Fibroblast of upper back skin (primary cell): ENCODE measurements at places on chromosomes 7 and 10.
A peak's percentile ranks its signal among the peaks of the same experiment; 100 is the strongest.

DNA sequence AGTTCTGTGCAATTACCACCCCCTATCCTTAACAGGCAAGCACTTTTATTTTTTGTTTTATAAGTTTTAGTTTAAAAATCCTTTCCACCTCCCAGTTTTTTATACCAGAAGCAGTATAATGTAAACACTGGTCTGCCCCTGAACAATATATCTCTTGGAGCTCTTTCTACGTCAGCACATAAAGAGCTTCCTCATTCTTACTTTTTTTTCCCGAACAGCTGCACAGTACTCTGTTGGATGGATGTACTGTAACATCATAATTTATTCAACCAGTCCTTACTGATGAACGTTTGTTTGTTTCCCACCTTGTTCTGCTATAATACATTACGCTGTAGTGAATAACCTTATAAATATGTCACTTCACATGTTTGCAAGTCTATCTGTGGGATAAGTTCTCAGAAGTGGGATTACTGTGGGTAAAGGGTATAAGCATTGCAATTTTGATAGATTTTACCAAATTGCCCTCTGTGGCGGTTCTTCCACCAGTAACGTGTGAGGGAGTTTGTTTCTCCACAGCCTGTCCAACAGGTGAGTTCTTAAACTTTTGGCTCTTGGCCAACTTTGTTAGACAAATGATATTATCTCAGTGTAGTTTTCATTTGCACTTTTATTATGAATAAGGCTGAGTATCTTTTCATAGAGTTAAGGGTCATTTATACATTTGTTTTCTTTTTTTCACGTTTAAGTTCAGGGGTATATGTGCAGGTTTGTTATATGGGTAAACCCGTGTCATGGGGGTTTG, 32.8 kb downstream of the ADRA2A start:
- DNase-seq: no peak

DNA sequence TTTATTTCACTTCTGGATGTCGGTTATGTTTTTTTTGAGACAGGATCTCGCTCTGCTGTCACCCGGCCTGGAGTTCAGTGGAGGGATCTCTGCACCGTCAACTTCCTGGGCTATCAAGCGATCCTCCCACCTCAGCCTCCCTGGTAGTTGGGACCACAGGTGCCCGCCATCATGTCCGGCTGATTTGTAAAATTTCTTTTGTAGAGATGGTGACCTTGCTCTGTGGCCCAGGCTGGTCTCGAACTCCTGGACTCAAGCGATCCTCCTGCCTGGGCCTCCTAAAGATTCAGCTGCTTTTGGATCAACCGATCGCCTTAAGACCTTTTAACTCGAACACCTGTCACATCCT, 606 bp upstream of the RABGEF1 start:
- DNase-seq: no peak

DNA sequence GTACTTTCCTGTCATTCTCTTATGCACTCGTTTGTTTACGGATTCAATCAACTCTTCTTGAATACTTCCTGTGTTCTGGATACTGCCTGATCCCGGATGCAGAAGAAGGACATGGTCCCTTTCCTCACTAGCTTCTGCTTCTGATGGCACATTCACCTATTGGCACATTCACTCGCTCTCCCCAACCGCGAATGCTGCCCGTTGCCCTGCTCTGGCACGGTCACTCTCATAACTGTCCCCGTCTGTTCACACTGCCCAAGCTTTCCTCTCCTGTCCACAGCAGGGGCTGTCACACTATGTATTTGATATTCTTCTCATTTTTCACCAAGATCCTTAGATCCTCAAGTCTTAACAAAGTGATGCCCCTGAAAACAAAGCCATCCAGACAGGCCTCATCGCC, 327.4 kb downstream of the PAXIP1 start:
- DNase-seq: no peak

DNA sequence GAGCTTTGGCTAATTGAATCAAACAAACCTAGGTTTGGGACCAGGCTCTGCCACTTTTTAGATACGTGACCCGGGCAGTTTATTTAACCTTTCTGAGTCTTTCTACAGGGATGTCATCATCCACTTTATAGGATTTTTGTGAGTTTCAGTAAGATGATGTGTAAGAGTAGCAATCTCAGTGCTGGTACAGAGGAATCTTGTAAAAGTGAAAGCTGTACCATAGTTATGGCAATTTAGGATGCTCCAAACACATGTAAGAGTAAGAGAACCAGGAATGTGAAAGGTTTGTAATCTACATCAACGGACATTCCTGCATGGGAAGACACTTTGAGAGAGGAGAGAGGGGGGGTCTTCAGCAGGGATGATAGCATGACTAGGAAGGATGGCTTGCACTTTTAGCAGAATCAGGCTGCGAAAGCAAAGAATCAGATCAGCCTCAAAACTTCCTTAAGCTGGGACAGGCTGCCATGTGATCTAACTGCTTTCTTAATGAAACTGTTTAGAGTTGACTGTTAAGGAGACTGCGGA, 968 bp downstream of the NOLC1 start:
- DNase-seq: no peak

GRCh38 chr7:151752816-151753595, 123.9 kb downstream of the PRKAG2 start:
- peak; percentile 32 for DNase-seq

- DNase-seq: no peak
Observed at GRCh38 chr7:64630496-64630895, 35.4 kb upstream of the ZNF107 start.

DNA sequence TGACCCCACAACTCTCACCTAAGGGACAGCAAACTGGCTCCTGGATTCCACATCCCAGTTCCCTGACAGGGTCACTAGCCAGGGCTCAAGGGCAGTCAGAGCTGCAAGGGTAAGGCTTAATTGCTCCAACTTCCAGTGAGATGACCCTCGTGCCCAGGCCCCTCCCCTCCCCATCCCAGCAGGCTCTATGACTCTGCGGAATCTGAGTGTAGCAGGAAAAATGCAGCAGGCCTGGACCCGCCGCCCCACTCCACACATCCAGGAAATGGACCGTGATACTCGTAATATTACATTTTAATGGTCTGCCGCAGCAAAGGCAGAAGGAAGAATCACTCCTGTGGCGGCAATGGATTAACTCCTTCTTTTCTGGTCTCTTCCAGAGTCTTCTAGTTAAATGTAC, 91.7 kb upstream of the CHST15 start:
- DNase-seq: peak; percentile 12

DNA sequence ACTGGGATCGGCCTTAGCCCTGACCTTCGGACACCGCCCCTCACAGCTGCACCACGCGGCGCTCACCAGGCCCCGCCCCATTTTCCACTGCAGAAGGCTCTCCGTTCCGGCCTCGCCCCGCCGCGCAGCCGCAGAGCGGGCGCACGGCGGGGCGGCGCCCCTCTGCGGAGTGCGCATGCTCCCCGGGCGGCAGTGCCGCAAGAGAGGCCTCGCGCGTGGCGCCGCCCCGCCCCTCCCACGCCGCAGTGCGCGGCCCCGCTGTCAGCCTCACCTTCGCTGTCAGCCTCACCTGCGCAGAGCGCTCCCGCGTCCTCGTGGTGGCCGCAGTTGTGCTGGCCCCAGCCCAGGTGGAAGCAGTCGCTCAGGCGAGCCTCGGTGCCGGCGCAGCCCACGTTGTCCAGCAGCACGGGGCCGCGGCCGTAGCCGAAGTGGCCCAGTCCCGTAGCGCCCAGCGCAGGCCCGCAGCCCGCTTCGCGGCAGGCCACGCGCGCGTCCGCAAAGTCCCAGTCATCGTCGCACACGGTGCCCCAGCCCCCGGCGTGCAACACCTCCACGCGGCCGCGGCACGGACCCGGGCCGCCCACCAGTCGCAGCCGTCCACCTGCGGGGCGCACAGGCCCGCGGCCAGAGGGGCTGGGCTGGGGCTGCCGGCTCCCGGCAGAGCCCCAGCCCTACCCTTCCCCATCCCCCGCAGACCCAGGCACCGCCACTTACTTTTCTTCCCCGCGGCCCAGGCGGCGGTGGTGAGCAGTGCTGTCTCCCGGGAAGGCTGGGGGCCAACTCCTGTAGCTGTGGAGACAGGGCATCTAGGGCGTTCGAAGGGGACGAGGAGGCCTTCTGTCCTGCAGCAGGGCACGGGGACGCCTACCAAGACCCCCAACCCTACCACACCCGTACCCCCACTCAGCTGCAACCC, 16.1 kb downstream of the SSC4D start:
- peak; percentile 86 for DNase-seq

DNA sequence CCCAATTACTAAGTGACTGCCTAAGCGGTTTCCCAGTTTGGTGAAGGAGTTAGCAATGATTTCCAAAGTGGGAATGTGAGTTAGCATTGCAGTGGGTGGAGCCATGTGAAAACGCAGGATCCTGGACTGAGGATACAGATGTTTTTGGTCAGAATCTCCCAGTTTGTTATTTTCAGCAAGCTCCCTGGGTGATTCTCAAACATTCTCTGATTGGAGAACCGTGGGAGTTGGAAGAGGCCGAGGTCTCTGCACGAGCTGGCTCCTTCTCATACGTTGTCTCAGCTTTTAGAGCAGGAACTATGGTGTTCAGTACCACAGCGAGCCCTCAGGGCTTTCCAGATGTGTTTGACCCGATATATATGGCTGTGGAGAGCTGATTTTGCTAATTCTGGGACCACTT, 396.5 kb upstream of the NPVF start:
- peak; percentile 11 for DNase-seq

DNA sequence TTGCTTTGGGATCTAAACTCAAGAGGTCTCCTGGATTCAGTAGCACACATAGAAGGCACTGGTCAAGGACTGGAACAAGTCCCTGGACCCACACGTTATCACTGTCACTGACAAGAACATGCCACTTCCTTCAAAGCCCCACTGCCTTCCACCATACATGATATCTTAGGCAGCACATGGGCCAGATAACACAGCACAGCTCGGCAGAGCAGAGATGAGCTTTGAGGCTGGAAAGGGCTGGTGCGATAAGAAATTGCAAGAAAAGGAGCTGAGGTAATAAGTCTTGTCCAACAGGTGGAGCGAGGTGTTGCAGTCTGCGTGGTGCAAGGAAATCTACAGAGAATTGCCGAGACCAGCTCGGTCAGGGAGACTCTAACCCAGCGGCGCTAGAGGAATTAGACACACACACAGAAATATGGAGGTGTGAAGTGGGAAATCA, 139.8 kb upstream of the CDK13 start:
- no peak for DNase-seq

GRCh38 chr7:96827701-96828100, 118.1 kb upstream of the SEM1 start:
- DNase-seq: no peak

DNA sequence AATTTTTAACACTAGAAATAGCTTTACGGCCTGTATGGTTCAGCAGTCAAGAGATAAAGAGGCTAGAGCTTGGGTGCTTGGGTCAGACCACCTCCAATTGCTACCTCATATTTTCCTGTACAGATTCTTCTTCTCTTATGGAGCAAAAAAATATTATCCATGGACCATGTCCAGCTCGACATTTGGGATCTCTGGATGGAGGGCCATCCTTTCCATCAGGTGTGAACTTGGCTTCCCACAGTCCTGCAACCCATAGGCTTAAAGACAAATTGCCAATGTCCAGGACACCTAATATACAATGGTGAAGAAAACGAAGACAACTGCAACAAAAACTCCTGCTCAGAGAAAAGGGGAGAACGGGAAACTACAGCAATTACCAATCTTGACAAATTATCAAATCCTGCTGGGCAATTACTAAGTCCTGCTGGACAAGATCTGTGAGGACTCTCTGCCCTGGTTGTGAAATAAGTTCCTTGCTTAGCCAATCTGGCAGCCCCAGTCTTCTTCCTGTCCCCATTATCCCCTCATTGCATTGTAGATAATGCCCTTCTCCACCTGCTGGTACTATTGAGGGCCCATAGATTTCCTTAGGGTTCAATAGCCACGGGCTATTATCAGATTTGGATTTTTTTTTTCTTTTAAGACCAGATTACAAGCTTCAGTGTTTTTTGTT, 42.0 kb upstream of the BRAF start:
- DNase-seq: no peak

DNA sequence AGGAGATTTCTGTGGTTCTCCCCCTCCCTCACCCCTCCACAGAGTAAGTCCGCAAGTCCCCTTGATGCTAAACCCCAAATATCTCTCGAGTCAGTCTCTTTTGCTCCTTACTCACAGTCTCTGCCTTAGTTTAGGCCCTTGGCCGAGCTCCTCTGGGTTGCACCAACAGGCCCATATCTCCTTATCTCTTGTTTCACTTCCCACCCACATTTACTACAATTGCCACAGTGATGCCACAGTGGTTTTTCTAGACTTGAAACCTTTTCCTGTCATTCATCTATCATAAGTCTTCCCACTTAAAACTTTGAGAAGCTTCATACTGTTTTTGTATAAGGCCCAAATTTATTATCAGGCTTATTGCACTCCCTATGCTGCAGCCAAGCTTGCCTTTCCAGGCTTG, 23.4 kb upstream of the NME8 start:
- no peak for DNase-seq

DNA sequence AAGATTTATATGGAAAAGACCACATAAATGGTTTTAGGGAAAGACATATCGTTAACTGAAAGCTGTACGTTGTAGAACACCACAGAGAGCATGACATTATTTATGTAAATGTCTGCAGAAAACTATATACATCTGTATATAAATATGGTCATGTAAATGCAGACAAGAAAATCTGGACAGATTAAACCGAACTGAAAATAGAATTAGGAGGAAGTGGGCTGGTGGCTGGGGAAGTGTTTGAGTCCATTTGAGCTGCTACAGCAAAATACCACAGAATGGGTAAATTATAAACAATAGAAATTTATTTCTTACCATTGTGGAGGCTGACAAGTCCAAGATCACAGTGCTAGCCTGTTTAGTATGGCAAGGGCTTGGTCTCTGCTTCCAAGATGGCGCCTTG, 56.3 kb upstream of the USP6NL start:
- no peak for DNase-seq

GRCh38 chr7:98761225-98761624, 108.6 kb downstream of the TMEM130 start:
- DNase-seq: no peak

- no peak for DNase-seq
Observed at GRCh38 chr10:7464691-7465090, 53.9 kb upstream of the SFMBT2 start.

DNA sequence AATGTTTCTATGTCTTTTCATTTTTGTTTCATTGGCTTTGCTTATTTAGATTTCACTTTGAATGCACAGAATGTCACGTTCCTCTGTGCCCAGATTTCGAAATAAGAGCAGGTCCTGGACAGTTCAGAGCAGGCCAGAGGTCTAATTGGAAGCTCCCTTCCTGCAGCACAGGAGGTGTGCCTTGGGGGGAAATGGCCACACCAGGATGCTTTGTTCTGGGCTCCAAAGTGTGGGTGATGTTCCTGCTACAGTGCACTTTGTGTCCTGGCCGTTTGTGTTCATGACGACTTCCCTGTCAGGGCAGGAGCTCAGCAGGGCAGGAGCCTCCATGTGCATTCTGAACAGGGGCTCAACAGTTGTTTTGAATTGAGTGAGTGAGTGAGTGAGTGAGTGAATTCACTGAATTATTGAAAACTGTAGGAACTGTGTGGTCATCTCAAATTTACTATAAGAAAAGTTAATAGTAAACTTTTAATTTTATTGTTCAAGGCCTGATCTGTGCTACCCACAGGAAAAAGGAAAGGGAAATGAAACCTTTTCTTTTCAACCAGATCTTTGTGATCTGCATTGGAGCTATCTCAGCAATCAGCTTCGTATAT, 109.5 kb upstream of the GJD4 start:
- DNase-seq: no peak
